ENCODE measurements at places on chromosomes 2 and 18. TPM values are rescaled to one million over a fixed set of nuclear protein-coding genes. Genes with fewer than 3 reads are reported as not detected.

STAT4 gene
- total RNA-seq: 0.37 TPM

CD302 gene
- 56.9 TPM for total RNA-seq

SEMA4C gene
- 26.8 TPM for total RNA-seq

NFATC1 gene
- total RNA-seq: 6.6 TPM

CMPK2 gene
- 3.2 TPM for total RNA-seq

PAX8 gene
- total RNA-seq: 1.9 TPM

CROCC2 gene
- total RNA-seq: 0.12 TPM

NYAP2 gene
- total RNA-seq: not detected

ARL6IP6 gene
- 12.3 TPM for total RNA-seq

PPP1R1C gene
- not detected for total RNA-seq

GALNT1 gene
- total RNA-seq: 42.6 TPM

ATG9A gene
- 70.1 TPM for total RNA-seq

MEIS1 gene
- total RNA-seq: 8.1 TPM

GYPC gene
- total RNA-seq: 53.5 TPM

PLCD4 gene
- total RNA-seq: 4.0 TPM

SATB2 gene
- 1.4 TPM for total RNA-seq

SLC8A1 gene
- total RNA-seq: 2.9 TPM

TRIM54 gene
- not detected for total RNA-seq

SLC9A4 gene
- total RNA-seq: not detected

OTOS gene
- total RNA-seq: not detected

MC5R gene
- total RNA-seq: not detected

SCN1A gene
- not detected for total RNA-seq

ATF2 gene
- 35.4 TPM for total RNA-seq

VWA3B gene
- total RNA-seq: not detected

PROKR1 gene
- not detected for total RNA-seq

CRYGD gene
- total RNA-seq: not detected

RTKN gene
- total RNA-seq: 13.9 TPM

MROH2A gene
- total RNA-seq: not detected

LYG2 gene
- total RNA-seq: not detected

ANKRD23 gene
- total RNA-seq: 1.1 TPM

RTTN gene
- total RNA-seq: 4.4 TPM

CCT4 gene
- total RNA-seq: 93.3 TPM

CRYGC gene
- not detected for total RNA-seq

LRATD1 gene
- 0.59 TPM for total RNA-seq

AQP12A gene
- not detected for total RNA-seq

DHRS9 gene
- 0.69 TPM for total RNA-seq

SNED1 gene
- 211 TPM for total RNA-seq

MAL gene
- total RNA-seq: not detected

INPP5D gene
- 0.10 TPM for total RNA-seq

MDH1B gene
- total RNA-seq: 0.64 TPM

WNT10A gene
- not detected for total RNA-seq

YES1 gene
- 69.4 TPM for total RNA-seq

DQX1 gene
- total RNA-seq: not detected

EFEMP1 gene
- 6,372 TPM for total RNA-seq

EFHD1 gene
- total RNA-seq: 0.37 TPM

MYO7B gene
- total RNA-seq: not detected

DNER gene
- total RNA-seq: 0.12 TPM

ATP6V1B1 gene
- total RNA-seq: 0.12 TPM

MALL gene
- 41.5 TPM for total RNA-seq

POTEC gene
- total RNA-seq: not detected

LHCGR gene
- total RNA-seq: not detected

REG1B gene
- total RNA-seq: not detected

CYP27A1 gene
- total RNA-seq: 15.7 TPM

PLB1 gene
- total RNA-seq: not detected
